ENCODE measurements at places on chromosomes 11 and 22.

GRCh38 chr11:81237139-81237538 lies 1496.5 kb downstream of the FAM181B start:
- no peak for DNase-seq

DNA sequence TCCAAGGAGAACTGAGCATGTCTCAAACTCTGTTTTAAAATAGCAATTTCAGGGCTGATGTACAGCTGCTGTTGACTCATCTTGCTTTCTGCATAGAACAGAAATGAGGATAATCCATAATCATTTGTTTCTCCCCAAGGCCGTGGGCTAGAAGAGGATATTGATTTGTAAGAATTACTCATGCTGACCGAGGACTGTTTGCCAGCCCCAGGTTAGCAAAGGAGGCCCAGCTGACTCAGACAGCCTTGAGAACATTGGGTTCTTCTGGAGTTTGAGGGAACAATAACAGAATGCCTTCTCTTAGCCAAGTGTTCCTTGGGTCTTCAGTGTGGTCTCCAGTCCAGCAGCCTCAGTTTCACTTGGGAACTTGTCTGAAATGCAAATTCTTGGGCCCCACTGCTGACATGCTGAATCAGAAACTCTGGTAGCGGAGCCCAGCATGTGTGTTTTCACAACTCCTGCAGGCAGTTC lies 92.0 kb downstream of the ZC3H12C start:
- DNase-seq = no peak

DNA sequence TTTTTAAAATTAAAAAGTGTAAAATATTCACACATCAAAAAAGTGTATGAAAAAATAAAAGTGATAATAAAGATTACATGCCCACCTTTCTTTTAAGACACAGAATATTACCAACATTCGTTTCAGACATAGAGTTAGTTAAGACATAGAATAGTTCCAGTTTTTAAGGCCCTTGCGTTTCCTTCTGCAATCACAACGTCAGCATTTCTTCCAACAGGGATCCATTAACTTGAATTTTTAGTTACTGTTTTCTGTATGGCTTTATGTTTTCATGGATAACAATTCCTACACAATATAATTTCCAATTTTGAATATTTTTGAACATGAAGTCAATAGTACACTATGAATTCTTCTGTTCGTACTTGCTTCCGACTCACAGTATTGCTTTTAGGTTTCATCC lies 170.8 kb upstream of the C11orf87 start:
- DNase-seq = no peak

DNA sequence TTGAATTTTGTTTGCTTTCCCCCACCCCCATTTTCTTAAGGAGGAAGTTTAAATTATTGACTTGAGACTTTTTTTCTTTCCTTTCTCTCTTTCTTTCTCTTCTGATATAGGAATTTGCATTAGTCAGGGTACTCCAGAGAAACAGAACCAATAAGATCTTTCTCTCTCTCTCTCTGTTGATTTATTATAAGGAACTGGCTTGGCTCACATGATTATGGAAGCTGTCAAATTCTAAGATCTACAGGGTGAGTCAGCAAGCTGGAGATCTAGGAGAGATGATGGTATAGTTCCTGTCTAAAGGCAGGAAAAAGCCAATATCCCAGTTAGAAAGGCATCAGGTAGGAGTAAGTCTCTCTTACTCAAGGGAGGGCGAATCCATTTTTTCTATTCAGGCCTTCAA lies 64.0 kb downstream of the CCDC81 start:
- no peak for DNase-seq

DNA sequence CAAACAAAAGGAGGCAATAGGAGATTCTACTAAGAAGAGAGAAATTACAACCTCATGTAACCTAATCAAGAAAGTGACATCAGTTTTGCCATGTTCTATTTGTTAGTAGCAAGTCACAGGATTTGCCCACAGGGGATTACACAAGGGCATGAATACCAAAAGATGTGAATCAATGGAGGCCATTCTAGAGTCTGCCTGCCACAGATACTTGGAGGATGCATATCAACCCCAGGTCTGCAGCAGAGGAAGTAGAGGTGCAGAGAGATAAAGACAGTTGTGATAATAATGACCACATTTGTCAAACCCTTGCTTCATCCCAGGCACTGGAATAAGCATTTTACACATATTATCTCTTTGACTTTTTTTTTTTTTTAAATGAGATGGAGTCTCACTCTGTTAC lies 2.4 kb upstream of the ASCC2 start:
- no peak for DNase-seq

- DNase-seq = no peak
Measured at GRCh38 chr11:76206077-76206326, 300 bp downstream of the WNT11 start.

GRCh38 chr11:58829786-58830185 lies 14.7 kb downstream of the GLYATL2 start:
- DNase-seq = no peak

GRCh38 chr11:77182542-77183430 lies 54.7 kb downstream of the MYO7A start:
- no peak for DNase-seq

DNA sequence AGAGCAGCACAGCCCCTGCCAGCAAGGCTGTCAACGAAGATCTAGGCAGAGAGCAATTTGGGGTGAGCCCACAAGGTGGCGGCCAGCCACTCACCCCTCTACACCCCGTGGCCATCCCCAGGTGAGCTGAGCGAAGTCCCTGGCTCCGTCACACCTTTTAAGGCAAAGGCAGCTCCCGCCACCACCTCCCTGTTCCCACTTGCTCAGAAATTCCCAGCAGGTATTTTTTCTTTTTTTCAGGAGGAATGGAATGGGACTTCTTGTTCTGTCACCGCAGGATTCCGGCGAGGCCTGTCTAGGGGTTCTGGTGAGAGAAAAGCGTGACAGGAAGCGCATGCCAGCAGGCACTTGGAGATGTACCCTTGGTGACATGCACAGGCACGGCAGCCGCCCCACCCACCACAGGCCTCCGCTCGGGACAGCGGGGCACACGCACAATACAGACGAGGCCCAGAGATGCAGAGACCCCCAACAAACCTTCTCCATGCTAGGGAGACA lies 10.0 kb downstream of the RPL3 start:
- DNase-seq = no peak

DNA sequence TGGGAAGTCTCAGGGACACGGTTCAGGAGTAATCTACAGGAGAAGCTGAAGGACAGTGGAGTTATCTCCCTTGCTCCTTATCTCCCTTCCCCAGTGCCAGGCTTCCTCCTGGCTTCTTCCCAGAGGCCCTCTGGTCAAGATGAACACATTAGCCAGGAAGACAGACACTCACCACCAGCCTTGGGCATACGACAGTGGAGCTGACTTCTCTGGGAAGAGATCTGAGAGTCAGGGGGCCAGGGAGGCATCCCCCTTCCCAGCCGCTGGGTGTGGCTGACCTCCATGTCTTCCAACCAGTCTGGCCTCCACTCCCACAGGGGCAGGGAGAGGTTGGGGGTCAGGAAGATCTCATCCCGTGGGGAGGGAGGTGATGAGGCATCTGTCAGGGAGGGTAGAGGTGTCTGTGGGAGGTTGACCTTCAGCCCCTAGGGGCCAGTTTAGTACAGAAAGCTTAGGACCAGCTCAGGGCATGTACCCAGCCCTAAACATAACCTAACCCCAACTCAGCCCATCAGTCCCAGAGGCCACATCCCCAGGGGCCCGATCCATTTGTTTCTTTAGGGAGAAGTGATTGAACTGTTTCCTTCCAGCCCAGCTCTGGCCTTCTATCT lies 12.7 kb downstream of the ROBO4 start:
- DNase-seq = no peak

- no peak for DNase-seq
Measured at GRCh38 chr11:94132152-94132558, 3.5 kb downstream of the PANX1 start.

- no peak for DNase-seq
Measured at GRCh38 chr11:67405688-67406339, 1.9 kb downstream of the TBC1D10C start.

DNA sequence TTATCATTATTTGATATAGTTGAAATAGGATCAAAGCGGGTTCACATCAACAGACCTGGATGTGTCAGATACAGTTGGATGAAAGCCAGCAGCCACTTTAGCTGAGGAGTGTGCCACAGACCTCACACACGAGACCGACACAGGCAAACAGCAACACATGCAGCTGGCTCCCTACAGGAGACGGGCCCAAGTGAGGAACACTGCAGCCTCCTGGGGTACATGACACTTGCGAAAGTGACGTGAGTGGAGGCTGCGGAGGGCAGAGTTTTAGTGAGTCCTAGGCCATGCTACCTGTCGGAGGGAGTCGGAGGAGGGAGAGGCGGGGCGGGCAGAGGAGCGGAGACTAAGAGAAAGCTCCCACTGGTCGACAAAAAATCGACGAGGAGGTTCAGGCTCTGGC lies 100.9 kb upstream of the BID start:
- no peak for DNase-seq

DNA sequence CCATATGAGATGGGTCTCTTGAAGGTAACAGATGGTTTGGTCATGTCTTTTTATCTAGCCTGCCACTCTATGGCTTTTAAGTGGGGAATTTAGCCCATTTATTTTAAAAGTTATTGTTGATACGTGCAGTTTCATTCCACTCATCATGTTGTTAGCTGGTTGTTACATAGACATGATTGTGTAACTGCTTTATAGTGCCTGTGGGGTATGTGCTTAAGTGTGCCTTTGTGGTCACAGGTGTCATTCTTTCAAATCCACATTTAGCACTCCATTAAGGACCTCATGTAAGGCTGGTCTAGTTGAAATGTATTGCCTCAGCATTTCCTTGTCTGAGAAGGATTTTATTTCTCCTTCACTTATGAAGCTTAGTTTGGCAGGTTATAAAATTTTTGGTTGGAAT lies 263.8 kb upstream of the LUZP2 start:
- no peak for DNase-seq

- no peak for DNase-seq
Measured at GRCh38 chr11:57001674-57002401, 13.1 kb downstream of the OR5AK2 start.

- DNase-seq = no peak
Measured at GRCh38 chr22:25777870-25778269, 35.9 kb downstream of the MYO18B start.

DNA sequence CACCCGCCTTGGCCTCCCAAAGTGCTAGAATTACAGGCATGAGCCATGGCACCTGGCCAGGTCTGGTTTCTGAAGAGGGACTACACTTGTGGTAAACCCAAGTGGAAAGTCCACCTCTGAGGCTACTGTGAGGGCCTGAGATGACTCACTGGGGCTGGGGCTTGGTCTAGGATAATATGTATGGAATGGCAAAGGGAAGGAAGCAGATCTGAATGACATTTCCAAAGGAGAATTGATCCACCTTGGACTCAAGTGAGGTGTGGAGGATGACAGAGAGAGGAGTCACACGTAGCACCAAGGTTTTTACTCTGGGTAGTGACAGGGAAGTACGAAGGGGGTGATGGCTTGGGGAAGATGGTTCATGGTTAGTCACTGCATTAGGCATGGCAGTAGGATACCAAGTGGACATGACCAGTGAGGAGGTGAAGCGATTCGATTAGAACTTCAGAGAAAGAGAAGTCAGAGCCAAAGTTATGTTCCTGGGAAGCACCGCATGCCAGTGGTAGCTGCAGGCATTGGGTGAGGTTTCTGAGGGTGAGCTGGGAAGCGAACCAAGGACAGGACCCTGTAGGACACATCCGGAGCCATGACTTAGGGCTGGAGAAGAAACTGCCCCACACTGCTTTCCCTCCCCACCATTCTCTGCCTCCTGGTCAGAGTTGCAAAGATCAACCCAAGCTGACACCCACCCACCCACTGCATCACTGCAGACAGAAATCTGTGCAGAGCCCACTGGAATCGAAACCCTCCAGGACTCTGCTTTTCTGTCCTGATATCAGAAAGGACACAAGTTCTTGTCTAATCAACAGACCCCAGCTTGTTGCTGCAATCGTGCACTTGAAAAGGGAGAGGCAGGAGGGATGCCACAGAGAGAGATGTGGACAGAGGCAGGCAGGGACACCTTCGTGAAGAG lies 13.0 kb upstream of the BCL9L start:
- DNase-seq = no peak

DNA sequence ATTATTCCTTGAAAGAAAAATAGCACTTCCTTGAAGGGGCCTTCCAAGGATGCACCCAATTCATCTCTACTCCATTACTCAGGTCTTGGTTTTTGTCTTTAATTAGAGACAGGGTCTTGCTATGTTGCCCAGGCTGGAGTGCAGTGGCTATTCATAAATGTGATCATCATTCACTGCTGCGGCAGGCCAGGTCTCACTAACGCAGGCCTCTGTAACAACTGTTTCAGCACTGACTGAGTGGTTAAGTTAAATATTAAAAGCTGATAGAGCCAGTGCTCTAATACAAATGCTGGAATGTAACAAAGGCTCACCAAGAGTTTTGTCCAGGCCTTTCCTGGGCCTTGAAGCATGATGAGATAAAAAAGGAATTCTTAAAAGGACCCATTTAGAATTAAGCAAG lies 61.4 kb upstream of the GNAZ start:
- DNase-seq = no peak

DNA sequence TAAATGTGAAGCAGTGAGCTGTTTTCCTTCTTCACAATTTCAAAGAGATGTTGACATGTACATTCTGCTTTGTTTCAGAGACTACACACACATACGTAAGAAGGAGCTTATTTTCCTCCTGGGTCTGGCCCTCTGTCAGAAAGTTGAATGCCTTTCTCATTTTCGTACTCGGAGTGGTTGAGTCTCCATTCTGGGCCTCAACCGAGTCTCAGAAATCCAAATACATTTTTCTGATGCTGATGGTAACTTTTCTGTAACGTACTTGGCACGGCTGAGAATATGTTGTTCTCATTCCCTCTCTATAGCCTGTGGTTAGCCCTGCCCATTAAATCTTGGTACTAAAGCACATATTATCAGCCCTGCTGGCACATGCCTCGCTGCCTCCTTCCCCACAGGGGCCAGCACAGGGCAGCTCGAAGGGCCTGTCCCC lies 25.3 kb downstream of the PARVA start:
- no peak for DNase-seq

DNA sequence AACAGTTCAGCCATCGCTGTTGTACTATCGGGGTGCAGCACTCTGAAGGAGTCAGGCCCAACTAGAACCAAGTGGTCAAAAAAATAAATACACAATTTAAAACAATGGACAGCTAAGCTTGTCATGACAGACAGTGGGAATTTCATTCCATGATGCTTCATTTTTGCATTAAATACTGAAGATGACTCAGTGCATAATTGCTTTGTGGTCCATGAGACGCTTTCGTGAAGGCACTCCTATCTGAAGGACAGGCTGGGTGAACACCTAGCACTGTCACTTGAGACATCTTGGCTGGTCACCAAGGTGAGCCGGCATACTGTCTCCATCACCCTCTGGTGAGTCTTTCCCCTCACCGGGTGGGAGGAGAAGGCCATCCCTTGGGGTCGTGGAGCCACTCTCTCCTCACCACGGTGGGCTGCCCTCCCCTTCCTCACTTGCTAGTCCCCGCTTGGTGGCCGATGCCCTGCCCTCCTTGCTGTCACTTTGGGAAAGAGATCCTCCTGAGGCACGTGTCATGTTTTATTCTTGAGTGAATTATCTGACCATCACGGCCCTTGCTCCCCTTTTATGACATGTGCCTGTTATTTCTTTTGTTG lies 4.9 kb upstream of the TESMIN start:
- no peak for DNase-seq

GRCh38 chr11:2718817-2719438 lies 19.1 kb upstream of the KCNQ1OT1 start:
- DNase-seq = no peak

- DNase-seq = no peak
Measured at GRCh38 chr11:22938691-22939090, 78.4 kb upstream of the CCDC179 start.

Measured in vagina (tissue), 2 donors.